PC-9 (cell line): ENCODE measurements at places on chromosomes 12 and 14. TPM values are rescaled to one million over a fixed set of nuclear protein-coding genes. Genes with fewer than 3 reads are reported as not detected.

MYO1A gene
- total RNA-seq: not detected in 2 replicates

ARMH4 gene
- total RNA-seq: not detected in 2 replicates

NEMF gene
- 49.7 and 67.6 TPM in 2 replicates for total RNA-seq

ART4 gene
- not detected in 2 replicates for total RNA-seq

HRK gene
- total RNA-seq: 0.55 and 1.4 TPM in 2 replicates

SLC16A7 gene
- 2.7 and 5.0 TPM in 2 replicates for total RNA-seq

TCL1B gene
- total RNA-seq: not detected in 2 replicates

DGLUCY gene
- 14.4 and 15.9 TPM in 2 replicates for total RNA-seq

CIDEB gene
- not detected in 2 replicates for total RNA-seq

P2RX2 gene
- not detected in 2 replicates for total RNA-seq

TEX52 gene
- not detected in 2 replicates for total RNA-seq

RASSF9 gene
- total RNA-seq: 0.46 and 0.95 TPM in 2 replicates

RTN1 gene
- total RNA-seq: not detected in 2 replicates

LYZ gene
- not detected in 2 replicates for total RNA-seq

NUAK1 gene
- total RNA-seq: 7.9 and 8.3 TPM in 2 replicates

JPH4 gene
- total RNA-seq: not detected in 2 replicates

CATSPERB gene
- not detected in 2 replicates for total RNA-seq

ATN1 gene
- 158 and 159 TPM in 2 replicates for total RNA-seq

CDKN3 gene
- 61.1 and 105 TPM in 2 replicates for total RNA-seq

TAS2R50 gene
- 1.6 and 2.3 TPM in 2 replicates for total RNA-seq

TTC9 gene
- total RNA-seq: 9.3 and 9.9 TPM in 2 replicates

HOXC4 gene
- total RNA-seq: 3.8 and 4.7 TPM in 2 replicates

AKT1 gene
- 107 and 144 TPM in 2 replicates for total RNA-seq

MYF6 gene
- not detected in 2 replicates for total RNA-seq

SALL2 gene
- total RNA-seq: 10.3 and 10.9 TPM in 2 replicates
